ENCODE measurements at places on chromosomes 2 and 18.

GRCh38 chr2:190535586-190535985 lies 1.1 kb upstream of the NEMP2 start:
- no peak for DNase-seq

GRCh38 chr2:128607911-128608506 lies 289.3 kb upstream of the HS6ST1 start:
- DNase-seq = no peak

GRCh38 chr2:51812138-51812866 lies 780.4 kb upstream of the NRXN1 start:
- DNase-seq = no peak

DNA sequence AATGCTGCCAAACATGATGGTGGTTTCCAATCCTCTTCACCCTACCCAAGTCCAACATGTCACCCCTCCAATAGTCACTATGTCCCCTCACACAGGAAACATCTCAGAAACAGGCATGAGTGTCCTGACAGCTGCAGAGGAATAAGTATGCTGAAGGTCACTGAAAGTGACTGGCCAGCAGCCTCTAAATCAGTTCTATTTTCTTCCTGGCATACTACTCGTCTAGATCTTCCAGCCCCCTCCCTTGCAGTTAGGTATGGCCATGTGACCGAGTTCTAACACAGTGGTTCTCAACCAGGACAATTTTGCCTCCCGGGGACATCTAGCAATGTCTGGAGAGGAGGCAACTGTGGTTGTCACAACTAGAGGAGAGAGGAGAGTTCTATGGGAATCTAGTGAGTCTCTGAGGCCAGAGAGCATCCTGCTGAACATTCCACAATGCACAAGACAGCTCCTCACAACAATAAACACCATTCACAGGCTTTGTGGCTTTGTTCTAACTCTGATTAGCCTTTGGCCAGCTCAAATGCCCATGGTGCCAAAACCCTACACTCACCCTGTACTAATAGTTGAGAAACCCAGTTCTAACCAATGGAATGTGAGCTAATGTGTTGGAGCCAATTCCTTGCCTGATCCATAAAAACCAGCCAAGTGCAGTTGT lies 12.6 kb upstream of the ID2 start:
- DNase-seq = no peak

DNA sequence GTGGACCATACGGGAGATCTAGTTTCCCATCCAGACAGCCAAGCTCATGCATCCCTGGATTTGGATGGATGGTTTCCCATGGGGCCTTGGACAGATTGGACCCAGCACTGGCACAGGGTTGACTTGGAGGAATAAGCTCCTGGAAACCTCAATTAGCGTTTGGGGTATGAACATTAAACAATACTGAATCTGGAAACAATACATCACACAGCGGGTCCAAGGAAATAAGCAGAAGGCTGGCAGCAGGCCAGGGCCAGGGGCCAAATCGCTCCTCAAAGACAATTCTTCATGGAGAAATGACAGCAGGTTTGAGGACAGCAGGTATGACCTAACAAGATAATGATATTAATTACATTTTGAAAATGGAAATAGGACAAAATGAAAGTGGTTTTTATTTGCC lies 540.6 kb downstream of the RIT2 start:
- DNase-seq = no peak

DNA sequence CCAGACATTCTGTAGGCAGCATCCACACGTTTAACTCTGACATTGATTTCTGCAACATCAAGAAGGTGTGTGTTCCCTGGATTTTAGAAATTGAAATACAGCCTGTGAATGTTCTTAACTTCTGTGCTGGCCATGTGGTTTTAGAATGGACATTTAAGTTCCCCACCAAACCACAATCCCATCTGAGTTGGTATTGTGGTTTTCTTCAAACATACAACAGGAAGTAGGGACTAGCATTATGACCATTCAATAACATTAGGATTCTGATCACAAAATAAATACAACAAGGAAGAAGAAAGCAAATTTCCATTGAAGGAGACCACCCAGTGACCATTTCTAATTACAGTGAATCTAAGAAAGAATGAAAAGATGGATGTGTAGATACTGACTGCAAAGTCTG lies 51.2 kb downstream of the MAP3K20 start:
- DNase-seq = no peak

DNA sequence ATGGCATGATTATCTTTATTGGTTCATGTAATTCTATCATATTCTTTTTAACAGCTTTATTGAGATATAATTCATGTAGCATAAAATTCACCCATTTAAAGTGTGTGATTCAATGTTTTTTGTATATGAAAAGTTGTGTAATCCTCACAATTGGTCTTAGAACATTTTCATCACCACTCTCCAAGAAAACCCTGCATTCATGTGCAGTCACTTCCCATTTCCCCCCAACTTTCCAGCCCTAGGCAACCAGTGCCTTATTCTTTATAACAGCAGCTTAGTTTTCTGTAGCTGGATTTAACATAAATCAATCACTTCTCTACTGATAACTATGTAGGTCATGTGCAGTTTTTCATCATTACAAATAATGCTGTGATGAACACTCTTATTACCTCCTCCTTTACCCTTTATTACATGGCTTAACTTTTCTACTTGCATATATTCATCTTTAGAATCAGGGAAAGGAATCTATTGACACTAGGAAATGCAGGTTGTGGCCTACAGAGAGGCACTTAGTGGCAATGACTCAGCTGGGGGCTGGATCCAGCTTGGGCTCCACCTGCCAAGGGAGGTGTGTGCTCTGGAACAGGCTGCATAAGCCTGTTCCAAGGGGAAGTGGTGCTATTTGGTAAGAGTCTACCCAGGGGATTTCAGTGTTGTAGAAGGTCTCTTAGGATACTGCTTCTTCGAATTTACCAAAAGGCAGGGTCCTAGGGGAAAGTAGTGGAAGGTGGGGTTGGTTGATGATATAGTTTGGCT lies 89.1 kb downstream of the ETAA1 start:
- DNase-seq = no peak

GRCh38 chr2:138514173-138514572 lies 12.6 kb downstream of the SPOPL start:
- DNase-seq = no peak

- DNase-seq = no peak
Observed at GRCh38 chr2:36123995-36124394, 231.6 kb upstream of the CRIM1 start.

DNA sequence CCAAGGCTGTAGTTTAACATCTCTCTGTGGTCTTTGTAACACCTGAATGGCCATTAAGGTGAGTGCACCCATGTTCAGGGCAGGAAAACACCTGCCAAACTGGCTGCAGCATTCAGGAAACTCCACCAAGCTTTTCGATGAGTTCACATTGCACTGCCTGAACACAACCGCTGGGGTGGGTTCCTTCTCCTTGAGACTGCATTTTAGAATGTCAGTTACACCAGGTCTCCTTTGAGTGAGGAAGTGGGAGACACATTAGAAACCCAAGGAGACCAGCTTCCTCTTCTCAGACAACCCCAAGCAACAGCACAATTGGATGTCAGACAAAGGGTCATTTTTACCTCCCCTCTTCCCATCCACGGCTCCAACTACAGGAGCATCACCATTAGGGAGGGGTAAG lies 35.2 kb downstream of the CYRIA start:
- peak; percentile 53 for DNase-seq

- DNase-seq = no peak
Observed at GRCh38 chr18:37393945-37394609, 171.5 kb downstream of the CELF4 start.

DNA sequence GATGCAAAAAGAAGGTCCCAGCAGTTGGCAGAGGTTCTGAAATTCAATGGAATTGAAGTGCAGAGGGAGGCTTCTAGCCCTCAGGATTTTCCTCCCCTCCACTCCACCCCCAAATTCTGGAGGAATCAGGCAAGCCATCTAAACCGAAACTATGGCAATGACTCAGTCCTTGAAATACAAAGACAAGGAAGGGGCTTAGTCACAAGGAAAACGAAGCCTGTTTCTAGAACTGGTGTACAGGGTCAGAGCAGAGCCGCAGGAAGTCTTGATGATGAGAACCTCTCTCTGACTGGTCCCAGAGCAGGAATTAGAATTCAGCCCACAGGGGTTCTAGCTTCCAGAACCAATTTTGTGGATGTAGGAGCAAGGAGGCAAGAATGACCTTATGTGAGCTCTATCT lies 111.7 kb upstream of the SCN1A start:
- no peak for DNase-seq

GRCh38 chr2:147679191-147679954 lies 165.5 kb upstream of the ACVR2A start:
- no peak for DNase-seq

DNA sequence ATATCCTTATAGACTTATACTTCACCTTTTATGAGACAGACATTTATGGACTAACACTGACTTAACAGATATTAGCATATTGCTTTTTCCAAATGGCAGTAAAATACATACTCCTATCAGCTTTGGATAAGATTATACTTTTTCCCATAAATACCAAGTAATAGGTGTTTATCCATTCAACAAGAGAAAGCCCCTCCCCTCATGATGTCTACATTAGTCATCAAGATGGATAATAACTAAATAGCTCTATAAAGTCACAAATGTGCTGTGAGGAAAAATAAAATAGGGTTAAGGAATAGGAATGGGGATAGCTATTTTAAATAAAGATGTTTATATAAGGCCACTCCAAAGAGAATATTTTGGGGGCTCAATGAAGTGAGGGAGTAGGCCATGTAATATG lies 39.4 kb downstream of the CSRNP3 start:
- DNase-seq = no peak

- DNase-seq = no peak
Observed at GRCh38 chr2:128727404-128727803, 408.7 kb upstream of the HS6ST1 start.

- no peak for DNase-seq
Observed at GRCh38 chr2:45782986-45783385, 131.5 kb downstream of the PRKCE start.

- DNase-seq = no peak
Observed at GRCh38 chr18:9710037-9710436, 1.9 kb downstream of the RAB31 start.

DNA sequence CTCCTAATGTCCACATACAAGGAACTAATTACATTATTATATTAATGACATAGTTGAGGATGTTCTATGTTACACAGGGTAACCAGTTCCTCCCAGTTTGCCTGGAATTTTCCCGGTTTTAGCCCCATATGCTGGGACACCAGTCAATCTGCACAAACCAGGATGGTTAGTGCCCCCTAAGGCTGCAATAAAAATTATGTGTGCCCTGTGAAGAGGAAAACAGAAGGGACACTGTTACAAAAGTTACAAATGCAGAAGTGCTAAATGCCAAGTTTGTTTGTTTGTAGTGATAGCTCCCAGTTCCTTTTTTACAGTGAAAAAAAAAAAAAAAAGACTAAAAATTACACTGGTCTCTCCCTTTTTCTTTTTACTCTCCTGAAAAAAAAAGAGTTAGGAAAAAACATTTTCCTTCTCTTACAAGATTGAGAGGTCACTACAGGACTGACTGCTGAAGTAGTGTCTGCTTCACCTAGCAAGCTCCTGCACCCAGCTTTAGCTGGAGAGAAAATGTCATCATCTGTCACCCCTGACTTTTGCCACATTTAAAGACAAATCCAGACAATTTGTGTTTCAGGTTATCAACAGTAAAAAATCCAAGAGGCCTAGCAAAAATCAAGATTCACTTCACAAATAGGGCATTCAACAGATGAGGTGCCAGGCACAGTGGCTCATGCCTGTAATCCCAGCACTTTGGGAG lies 3.2 kb downstream of the ANKRD44 start:
- no peak for DNase-seq

DNA sequence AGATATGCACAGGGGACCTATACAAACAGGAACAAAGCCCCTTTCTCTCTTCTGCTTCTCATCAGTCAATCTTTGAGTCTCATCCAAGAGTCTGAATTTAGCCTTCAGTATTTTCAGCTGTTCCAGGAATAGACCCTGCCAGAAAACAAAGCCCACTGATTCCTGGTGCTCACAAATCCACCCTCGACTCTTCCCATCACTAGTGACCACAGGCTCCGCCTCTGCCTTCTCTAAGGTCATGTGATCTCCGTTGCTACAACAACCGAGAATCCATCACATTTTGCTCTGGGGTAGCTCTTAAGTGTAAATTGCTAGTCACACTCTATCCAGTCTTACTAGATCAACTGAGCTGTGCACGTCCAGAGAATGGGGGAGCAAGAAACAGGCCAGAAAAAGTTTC lies 46.4 kb upstream of the SPTBN1 start:
- DNase-seq = no peak

GRCh38 chr2:239129147-239129920 lies 271.5 kb downstream of the HDAC4 start:
- DNase-seq = no peak

- DNase-seq = no peak
Observed at GRCh38 chr2:67613227-67613626, 216.1 kb downstream of the ETAA1 start.

DNA sequence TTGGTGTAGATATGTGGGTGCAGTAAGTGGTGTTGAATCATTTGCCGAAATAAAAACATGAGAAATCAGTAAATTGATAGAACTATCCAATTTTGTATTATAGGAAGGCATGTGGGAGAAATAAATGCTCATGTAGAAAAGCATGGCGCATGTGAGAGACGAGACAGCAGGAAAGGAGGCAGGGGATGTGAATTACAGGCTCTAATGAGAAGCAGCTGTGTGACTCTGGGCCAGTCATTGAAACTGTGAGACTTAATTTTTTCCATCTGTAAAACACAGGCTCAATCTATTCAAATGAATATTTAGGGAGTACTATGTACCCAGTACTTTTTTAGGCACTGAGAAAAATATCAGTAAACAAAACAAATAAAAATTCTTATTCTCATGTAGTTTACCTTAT lies 42.6 kb upstream of the MAP3K20 start:
- DNase-seq = no peak

DNA sequence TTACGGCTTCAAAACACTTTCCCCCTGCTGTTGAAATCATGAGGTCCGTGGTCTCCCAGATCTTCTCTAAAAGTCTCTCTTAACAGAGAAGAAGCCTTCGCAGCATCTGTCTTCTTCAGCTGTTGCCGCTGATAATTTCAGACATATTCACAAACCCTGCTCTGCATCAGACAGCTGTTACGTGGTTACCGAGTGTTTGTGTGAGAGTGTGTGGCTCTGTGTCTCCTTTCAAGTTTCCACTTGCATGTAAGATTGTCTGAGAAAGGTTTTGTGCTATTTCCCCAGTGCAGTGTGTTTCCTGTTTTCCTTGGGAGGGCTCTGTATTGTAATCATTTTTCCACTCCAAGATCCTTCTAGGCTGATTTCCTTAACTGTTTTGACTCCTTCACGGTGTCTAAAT lies 32.8 kb downstream of the MAIP1 start:
- no peak for DNase-seq

- DNase-seq = no peak
Observed at GRCh38 chr2:60958361-60958760, 59.2 kb upstream of the PEX13 start.

- DNase-seq = peak; percentile 56
Observed at GRCh38 chr2:240567872-240568677, at the start of gene RNPEPL1. RNPEPL1 (plus strand) TSS chr2:240568484; CDS start chr2:240568587, 103 bp downstream.

DNA sequence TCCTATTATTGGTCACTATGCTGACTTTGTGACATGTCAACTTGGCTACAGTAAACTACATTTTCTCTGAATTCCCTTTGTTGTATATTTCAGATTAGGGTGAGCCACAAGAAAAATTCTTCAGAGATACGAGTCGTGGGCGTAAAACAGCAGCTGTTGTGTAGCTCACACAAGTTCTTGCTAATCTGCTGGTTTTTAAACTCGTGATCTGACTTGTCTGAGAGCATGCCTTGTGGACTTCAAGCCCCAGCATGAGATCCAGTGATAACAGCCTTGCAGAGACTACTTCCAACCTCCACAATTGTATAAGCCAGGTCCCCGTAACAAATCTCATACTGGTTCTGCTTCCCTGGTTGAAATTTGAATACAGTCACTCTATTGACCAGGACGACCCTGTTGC lies 259.8 kb upstream of the LYPD1 start:
- DNase-seq = no peak

Data from CD4-positive, alpha-beta T cell treated with Interleukin-15 for 1 hour (primary cell).